ENCODE measurements at places on chromosomes 6 and 20.

GRCh38 chr6:157885211-157885788 lies 62.3 kb downstream of the SNX9 start:
- no peak for DNase-seq

DNA sequence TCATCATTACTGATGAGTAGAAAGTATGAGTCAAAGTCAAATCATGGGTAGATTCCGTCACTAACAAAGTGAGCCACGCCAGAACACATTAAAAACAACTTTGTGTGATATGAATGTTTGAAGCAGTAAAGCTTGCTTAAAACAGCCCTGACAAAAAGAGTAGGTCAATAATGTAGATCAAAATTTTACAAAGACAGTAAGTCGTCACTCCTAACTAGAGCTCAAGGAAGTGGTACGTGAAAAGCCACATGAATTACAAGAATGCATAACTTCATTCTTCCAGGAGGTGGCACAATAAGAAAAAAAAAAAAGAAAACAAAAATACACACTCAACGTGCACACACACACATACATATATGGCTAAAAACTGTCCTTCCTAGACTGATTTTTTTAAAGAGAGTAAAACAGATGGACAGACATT lies 69.9 kb downstream of the HACE1 start:
- DNase-seq: no peak

DNA sequence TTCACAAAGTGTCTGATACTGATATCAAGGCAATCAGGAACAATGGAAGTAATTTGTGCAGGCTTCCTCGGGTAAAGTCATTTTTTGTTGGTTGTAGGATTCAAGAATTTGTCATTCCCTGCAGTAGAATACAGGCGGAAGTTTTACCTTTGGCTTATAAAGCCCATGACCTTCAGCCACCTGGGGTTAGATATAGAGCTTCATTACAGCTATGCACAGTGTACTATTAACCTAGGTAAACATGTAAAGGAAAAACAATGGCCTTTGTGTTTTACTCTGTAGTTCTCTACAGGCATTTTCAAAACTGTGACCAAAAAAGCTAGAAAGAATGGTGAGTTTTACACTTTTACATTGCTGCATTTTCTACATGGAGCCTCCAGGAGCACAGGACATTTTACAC lies 114.9 kb downstream of the NRSN1 start:
- DNase-seq: no peak

- DNase-seq: no peak
Measured at GRCh38 chr20:45049438-45049837, 51.5 kb downstream of the KCNS1 start.

GRCh38 chr20:18504479-18505060 lies 3.2 kb upstream of the SEC23B start:
- no peak for DNase-seq

GRCh38 chr6:37068356-37069270 lies 63.2 kb downstream of the FGD2 start:
- no peak for DNase-seq

DNA sequence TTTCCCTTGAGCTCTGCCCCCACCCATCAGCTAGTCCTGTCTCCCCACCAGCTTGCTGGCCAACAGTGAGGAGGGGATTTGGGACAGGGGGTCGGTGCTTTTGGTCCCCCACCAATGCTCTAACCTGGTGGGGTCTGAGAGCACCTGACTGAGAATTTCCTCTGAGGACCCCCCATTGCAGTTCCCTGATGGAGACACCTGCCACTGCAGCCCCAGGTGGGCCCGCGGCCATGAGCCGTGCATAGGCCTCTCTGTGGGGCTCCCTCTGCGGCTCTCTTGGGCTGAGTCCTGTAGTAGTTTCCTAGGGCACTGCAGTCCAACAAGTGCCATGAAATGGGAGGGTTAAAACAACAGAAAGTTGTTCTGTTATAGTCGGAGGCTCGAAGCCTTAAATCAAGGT lies 172.2 kb upstream of the SNX9 start:
- no peak for DNase-seq

DNA sequence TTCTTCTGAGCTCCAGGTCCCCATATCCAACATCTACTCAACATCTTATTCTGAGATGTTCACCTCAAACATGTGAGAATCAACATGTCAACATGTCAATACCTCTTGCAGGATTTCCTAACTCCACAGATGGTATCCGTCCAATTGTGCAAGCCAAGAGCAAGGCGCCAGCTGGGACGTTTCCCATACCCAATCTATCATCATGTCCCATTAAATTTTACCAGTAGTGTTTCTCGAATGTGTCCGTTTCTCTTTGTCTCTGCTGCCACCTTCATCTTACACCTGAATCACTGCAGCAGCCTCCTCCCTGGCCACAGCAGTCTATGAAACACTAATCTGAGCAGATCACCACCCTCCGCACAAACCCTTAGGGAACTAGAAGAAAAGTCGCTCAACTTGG lies 78.0 kb upstream of the RPS6KA2 start:
- no peak for DNase-seq

- no peak for DNase-seq
Measured at GRCh38 chr6:160102956-160103824, 18.4 kb upstream of the SLC22A1 start.

DNA sequence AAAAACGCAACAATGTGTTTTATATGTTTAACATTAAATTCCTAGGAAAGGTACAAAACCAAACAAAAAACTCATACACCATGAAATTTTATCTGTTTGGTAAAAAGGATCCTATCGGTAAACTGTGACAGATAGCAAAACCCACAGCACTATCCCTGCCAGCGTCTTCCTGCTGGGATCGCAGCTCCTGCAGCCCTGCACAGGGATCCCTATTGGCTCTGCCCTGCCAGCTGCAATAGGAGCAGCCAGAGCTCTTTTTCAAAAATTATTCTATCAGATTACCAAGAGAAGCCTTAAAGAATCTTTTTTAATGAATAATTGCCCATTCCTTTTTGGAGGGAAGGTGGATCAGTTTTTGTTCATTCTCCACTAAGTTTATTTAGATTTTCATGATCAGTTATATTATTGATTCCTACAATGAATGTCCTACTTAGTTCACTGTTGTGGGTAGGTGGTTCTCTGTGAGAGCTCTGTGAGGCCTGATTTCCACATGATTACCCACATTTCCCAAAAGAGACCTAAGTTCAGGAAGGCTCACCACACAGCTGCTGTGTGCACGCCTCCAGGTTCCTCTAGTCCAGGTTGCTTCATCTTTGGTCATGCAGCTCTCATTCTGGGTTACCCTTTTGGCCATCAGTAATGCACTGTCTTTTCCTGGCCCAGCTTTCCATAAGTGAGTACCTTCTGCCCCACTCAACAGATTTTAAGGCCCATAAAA lies 293.8 kb downstream of the FRK start:
- no peak for DNase-seq

DNA sequence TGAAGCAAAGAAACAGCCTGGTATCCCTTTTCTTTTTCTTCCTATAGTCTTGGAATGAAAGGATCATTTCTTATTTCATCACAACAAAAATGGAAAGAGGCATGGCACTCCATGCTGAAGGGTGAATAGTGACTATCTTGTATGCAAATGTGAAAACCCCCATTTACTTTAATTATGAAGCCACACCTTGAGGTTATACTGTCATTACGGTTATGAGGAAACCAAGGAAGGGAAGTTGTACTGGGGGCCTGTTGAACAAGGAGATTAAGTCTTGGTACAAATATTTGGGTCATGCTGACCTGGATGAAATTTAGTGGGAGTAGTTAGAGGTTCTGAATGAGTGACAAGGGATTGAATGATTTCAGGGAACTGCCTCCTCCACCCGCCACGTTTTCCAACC lies 8.7 kb upstream of the STXBP5 start:
- no peak for DNase-seq

DNA sequence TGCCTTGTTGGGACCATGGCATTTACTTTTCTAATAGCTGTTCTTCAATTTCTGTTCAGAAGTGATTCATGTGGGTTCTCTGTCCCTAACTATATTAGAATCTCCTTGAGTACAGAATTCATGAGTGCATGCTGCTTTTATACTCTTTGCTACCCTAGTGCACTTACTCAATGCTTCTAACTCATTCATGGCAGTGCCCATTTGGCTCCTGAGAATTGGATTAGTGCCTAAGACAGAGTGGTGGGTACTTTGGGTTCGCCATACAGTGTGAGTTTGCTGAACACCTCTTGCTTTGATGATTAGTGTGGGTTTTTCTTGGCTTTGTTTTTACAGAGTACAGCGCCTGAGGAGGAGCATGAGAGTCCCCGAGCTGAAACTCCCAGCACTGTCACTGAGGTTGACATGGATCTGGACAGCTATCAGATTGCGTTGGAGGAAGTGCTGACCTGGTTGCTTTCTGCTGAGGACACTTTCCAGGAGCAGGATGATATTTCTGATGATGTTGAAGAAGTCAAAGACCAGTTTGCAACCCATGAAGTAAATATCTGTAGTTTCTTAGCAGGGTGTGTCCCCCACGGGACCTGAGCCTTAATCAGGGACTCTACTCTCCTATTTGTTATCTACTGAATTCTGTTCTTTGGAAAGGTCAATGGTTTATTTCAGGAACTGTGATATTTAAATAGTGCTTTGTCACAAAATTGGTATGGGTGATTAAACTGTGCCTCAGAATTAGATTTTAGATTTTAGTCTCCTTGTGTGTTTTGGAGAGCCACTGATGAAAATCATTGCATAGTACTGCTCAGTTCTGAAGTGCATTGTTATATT lies 150.7 kb downstream of the UTRN start:
- no peak for DNase-seq

- peak; percentile 33 for DNase-seq
Measured at GRCh38 chr6:22886650-22887581, 317.6 kb downstream of the HDGFL1 start.

- no peak for DNase-seq
Measured at GRCh38 chr6:88728756-88729155, 234.7 kb downstream of the RNGTT start.

GRCh38 chr20:41621971-41622370 lies 3.8 kb upstream of the CHD6 start:
- DNase-seq: no peak

DNA sequence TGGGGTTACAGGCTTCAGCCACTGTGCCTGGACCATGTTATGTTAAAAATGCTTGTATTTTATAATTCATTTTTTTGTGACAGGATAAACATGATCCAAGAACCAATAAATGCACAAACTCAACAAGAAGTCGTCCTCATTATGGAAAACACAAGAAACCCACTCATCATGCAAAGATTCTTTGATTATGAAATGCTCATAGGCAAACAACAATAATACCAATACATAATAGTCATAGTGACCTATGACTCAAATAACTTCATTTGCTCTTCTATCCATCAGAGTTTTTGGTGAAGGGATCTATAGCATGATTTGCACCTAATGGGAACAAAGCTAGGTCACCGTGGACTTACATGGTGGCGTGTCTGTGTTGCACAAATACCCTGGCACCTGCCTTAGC lies 217.1 kb upstream of the THEMIS start:
- DNase-seq: no peak

GRCh38 chr6:46134216-46134615 lies 4.4 kb downstream of the ENPP4 start:
- DNase-seq: no peak

- no peak for DNase-seq
Measured at GRCh38 chr20:50913690-50914375, 17.4 kb downstream of the ADNP start.

GRCh38 chr6:129696843-129697242 lies 13.1 kb downstream of the ARHGAP18 start:
- DNase-seq: no peak

DNA sequence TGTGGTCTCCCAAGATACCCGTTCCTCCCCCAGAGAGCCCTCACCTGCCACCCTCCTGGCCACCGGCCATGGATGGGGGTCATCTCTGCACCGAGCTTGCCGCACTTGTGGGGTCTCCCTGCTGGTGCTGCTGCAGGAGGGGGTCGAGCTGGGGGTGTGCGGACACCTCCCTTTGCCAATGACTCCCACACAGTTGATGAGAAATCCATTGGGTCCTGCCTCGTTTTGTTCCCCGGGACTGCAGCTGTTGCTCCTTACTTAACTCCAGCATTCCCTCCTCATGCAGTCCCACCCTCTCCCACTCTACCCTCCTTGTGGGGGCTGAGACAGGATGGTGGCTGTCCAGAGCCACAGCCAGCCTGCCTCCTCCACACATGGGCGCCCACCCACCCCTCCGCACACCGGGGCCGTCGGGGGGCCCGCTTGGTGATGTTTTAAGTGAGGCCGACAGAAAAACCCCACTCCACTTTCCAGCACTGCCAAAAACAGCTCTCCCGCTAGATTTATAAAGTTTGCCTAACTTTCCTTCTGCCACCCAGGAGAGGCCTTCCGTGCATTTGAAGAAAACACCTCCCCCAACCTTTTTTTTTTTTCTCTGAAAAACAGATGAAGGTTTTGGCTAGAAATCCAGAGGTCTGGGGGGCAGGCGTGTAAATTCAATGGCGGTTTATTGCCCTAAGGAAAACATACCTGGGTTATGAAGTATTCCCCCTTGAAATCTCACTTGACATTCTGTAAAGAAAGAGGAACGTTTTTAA lies 53.5 kb upstream of the APCDD1L start:
- no peak for DNase-seq

GRCh38 chr6:154650351-154650750 lies 82.9 kb upstream of the SCAF8 start:
- no peak for DNase-seq

- DNase-seq: peak; percentile 59
Measured at GRCh38 chr6:29651413-29652197, 5.3 kb upstream of the MOG start.

- DNase-seq: peak; percentile 28
Measured at GRCh38 chr20:56202493-56203077, 45.9 kb upstream of the MC3R start.

GRCh38 chr6:5181510-5182317 lies 79.0 kb downstream of the LYRM4 start:
- no peak for DNase-seq

DNA sequence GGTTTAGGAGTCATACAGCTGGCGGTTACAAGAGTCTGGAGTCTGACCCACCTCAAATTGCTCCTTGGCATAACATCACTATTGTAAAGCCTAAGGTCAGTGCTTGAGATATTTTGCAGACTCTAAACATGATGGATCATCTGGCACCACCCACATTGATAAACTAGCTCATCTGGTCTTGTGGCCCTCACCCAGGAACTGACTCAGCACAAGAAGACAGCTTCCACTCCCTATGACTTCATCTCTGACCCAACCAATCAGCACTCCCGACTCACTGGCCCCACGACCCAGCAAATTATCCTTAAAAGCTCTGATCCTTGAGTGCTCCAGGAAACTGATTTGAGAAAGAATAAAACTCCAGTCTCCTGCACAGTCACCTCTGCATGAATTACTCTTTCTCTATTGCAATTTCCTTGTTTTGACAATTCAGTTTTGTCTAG lies 115.9 kb downstream of the CD24 start:
- no peak for DNase-seq

- DNase-seq: no peak
Measured at GRCh38 chr6:34425132-34425497, 754 bp downstream of the RPS10 start.

DNA sequence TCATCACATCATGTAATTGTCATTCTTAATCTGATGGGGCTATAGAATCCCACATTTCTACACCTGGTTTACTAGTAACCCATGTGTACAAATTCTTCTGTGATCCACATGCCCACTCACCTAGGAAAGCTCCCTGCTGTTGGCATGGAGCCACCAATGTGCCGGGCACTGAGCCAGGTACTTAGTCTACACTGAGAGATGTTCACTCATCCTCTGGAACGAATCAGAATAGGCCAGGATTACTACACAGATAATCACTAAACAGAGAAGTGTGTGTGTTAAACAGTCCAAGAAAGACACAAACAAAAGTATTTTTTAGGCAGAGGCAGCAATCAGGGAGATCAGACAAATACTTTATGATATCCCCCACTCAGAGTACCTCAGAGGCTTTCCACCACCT lies 193.2 kb upstream of the VGLL2 start:
- DNase-seq: no peak

- DNase-seq: no peak
Measured at GRCh38 chr20:31840906-31841816, 4.2 kb downstream of the FOXS1 start.

GRCh38 chr6:107787589-107787960 lies 36.5 kb downstream of the SCML4 start:
- no peak for DNase-seq
